Stimulated activated CD4-positive, alpha-beta T cell treated with anti-CD3 and anti-CD28 coated beads, Interleukin-1b, Interleukin-23, amount 100 ng/mL, for 48 hours (primary cell): ENCODE measurements at places on chromosomes 1 and 21.
A peak's percentile ranks its signal among the peaks of the same experiment; 100 is the strongest.

- DNase-seq = no peak
Measured at GRCh38 chr1:221823149-221823548, 81.3 kb upstream of the DUSP10 start.

GRCh38 chr21:33964706-33965325 is 49.2 kb upstream of the ATP5PO start:
- DNase-seq = no peak

GRCh38 chr1:34250342-34250741 is 73.6 kb downstream of the C1orf94 start:
- no peak for DNase-seq

- peak; percentile 14 for DNase-seq
Measured at GRCh38 chr21:35664683-35665082, 395.6 kb downstream of the SETD4 start.

DNA sequence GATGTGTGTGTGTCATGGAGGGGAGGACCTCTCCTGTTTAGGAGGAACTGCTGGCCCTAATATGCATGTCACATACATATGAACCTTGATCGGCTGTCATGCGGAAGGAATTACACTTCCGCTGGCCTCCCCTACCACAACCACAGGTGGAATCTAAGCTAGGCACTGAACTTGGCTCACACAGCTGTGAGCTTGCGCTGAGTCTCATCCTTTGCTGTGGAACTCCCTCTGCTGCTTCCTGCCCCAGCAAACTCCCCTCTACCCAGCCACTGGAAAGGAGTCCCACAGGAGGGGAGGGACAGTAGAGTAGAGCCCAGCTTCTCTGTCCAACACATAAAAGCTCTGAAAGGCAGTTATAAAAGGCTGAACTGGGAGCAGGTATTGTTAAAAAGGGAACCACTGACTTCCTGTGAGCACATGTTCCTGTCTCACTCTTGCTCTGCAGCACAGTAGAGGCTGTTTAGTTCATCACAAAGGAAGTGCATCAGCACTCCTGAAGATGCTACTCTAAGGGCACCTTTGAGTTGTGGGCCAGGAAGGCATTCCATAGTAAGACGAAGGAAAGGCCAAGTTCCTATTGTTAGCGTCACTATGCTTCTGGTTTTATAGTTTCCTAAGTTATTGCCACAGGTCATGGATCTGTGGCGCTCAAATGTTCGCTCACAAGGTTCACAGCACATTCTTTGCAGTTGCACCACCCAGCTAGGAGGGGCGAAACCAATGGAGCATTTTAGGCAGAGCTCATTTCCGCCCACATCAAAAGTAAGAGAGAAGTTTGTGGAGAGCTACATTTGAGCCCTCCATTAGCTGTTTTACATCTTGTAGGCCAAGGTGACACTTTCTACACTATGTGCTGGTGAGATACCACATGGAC is 17.7 kb upstream of the PTPRC start:
- peak; percentile 78 for DNase-seq

- DNase-seq = no peak
Measured at GRCh38 chr1:27539901-27540861, 50.2 kb upstream of the WASF2 start.

DNA sequence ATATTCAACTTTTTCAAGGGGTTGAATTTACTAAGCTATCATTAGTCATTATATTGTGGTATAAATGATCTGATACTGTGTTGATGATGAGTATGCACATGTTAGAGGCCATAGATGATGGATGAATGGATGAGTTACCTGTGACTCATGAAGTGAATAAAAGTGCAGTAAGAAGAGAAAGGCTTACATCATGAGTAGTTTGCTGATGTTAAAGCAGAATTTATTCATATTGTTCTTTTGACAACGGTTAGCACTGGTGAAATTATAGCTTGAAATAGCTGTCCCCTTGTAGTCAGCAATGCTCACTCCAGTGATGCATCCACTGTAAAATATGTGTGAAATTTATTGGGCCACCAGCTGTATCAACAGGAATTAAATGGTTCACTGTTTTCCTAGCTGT is 541.0 kb upstream of the ZRANB2 start:
- no peak for DNase-seq

GRCh38 chr1:184022668-184023067 is 14.9 kb downstream of the COLGALT2 start:
- no peak for DNase-seq

GRCh38 chr1:203600782-203601513 is 25.7 kb upstream of the ATP2B4 start:
- DNase-seq = no peak

- DNase-seq = no peak
Measured at GRCh38 chr1:30321996-30322858, 401.2 kb downstream of the MATN1 start.

DNA sequence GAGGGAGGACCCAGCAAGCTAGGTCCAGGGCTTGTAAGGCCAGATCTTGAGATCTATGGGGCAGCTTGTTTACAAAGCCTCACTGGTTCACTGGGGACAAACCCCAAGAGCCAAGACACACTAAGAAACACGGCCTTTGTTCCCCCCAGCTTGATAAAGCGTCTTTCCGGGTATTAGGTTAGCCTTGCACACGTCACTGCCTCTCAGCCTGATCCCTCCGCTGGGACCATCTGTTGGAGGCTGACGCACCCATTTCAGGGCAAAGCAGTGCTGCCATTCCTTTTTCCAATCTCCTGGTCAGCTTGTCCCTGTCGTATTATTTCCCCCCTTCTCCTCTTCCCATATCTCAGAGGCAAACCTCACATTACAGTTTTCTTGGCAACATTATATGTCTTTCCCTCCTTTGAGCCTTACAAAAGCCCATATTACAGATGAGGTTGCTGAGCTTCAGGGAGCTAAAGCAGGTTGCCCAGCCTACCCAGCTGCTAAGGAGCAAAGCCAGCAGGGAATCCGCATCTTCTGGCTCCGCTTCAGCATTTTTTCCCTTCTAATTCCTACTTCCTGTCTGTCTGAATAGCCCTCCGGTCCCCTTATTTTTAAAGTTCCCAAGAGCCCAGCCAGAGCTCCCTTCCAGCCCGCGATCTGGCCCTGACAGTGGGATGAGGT is 4.1 kb downstream of the HEYL start:
- DNase-seq = no peak

- peak; percentile 20 for DNase-seq
Measured at GRCh38 chr1:151720974-151721787, at the start of gene RIIAD1. RIIAD1 (plus strand) TSS chr1:151721522; CDS start chr1:151721537, 15 bp downstream.

GRCh38 chr1:61606448-61607312 is 118.3 kb downstream of the TM2D1 start:
- no peak for DNase-seq

DNA sequence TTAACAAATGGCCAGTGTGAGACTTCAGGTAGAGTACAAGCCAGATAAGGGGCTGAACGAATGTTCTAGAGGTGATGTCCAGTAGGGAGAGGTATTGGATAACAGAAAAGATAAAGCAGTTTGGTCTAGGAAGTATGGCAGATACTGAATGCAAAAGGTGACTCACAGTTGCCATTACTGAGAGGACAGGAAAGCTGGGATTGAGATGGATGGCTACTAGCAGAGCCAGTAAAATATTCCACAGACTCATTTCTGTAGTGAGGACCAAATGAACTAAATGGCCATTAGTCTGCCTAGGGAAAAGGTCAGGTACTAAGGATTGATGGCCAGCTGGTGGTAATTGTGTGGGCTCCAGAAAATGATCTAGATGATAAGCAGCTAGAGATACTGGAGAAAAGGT is 11.5 kb downstream of the MACO1 start:
- DNase-seq = no peak
